ENCODE measurements at places on chromosomes 16 and 17.

GRCh38 chr16:11852092-11852809 is 909 bp upstream of the RSL1D1 start:
- DNase-seq = peak; percentile 13

DNA sequence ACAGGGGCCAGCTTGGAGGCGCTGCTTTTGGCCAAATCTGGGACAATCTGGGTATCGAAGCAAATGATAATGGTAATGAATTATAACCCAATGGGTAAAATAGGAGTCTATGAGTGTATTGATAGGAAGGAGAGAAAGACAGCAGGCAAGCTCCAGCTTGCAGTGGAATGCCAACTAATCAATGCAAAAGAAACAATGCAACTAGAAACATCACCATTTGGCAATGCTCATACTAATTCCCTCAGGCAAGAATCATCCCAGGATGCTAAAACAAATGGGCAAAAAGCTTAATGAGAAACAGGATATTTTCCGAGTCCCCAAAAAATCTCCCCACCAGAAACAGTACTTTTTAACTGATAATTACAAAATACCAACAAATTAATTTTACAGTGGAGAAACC is 64.7 kb downstream of the ADCY9 start:
- no peak for DNase-seq

DNA sequence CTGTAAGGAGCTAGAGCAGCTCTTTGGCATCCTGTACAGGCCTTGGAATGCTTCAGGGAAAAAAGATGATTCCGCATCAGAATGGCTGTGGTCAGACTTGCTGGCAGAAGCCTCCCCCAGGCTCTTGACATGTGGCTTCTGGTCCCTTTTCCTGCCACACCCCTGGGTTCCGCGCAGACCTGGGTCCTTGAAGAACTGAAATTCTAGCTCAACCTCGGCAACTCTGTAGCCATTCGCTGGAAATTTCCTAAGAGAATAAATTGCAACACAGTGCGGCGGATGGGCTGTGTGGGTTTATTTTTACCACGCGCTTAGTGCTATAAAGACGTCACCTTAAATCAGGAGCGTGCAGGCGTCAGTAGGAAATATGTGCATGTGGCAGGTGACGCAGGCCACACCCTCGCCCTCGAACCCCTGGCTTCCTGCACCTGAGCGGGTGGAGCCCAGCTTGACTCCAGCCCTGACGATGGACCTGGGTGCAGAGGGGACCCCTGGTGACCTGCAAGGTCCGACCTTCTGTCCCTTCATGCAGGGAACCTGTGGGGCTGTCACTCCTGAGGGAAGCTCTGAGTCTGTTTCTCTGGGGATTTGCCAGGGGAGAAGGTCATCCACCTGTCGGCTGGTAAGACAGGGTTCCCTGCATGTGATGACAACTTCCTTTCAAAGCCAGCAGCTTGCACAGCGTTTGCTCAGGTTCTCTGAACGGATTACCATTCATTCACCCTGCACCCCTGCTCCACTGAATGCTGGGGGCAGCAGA is 46.3 kb downstream of the METRNL start:
- no peak for DNase-seq

- peak; percentile 76 for DNase-seq
Observed at GRCh38 chr17:57810721-57811637, 38.9 kb downstream of the MRPS23 start.

GRCh38 chr16:56695246-56695645 is 13.0 kb downstream of the MT1X start:
- DNase-seq = no peak

DNA sequence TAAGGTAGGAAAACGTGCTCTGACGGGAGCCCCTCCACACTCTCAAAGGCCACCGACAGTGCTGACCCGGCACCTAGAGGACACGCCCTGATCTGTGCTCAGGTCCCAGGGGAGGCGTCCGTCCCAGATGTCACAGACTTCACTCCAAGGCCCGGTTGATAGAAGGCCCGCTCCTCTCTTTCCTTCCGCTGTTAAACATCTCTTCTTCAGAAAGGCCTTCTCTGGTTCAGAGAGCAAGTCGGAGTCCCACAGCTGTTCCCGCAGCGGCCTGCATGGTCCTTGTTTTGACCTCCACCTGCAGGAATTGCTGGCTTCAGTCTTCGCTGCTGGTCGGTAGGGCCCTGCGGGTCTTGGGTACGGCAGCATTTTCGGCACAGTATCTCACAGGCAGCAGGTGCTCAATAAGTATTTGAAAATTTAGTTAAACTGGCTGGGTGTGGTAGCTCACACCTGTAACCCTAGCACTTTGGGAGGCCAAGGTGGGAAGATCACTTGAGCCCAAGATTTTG is 88.5 kb downstream of the MRC2 start:
- no peak for DNase-seq

DNA sequence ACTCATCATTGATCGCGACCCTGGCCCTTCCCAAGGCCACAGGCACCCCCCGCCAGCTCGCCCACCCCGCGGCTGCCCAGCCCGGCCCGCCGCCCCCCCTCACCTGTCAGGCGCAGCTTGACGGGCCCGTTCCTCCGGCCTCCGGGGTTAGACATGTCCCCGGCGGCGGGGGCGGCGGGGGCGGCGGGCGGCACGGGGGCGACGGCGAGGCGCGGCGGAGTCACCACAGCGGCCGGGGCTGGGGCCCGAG is 456 bp downstream of the SMURF2 start:
- no peak for DNase-seq

DNA sequence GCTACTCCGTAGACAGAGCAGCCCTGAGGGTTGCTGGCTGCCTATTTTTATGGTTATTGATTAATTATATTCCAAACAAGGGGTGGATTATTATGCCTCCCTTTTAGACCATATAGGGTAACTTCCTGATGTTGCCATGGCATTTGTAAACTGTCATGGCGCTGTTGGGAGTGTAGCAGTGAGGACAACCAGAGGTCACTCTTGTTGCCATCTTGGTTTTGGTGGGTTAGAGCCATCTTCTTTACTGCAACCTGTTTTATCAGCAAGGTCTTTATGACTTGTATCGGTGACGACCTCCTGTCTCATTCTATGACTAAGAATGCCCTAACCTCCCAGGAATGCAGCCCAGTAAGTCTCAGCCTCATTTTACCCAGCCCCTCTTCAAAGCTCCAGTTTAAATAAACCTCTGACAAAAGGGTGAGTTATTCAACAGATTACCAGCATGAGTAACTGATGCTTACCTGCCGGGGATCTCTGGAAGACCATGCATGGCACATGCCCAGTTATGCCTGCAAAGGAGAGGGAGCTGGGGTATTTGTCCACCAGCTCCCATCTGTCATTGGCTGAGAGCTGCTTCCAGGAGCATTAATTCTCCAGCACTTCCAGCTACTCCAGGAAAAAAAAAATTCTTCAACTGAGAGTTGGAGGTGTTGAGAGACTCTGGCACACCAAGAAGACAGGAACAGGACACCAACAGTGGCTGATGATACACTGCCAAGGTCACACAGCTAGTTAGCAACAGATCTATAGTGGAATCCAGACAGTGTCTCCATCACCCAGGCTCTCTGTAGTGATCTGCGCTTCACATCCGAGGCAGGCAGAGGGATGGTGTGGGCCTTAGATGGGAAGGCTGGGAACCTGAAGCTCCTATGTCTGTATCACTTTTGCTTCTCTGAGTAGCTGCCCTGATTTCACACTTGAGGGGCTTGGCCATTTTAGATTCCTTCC is 36.6 kb upstream of the IL21R start:
- no peak for DNase-seq

- DNase-seq = no peak
Observed at GRCh38 chr17:27471321-27472269, 15.3 kb downstream of the KSR1 start.

- DNase-seq = no peak
Observed at GRCh38 chr16:35689764-35690163, 2230.4 kb downstream of the TP53TG3F start.

DNA sequence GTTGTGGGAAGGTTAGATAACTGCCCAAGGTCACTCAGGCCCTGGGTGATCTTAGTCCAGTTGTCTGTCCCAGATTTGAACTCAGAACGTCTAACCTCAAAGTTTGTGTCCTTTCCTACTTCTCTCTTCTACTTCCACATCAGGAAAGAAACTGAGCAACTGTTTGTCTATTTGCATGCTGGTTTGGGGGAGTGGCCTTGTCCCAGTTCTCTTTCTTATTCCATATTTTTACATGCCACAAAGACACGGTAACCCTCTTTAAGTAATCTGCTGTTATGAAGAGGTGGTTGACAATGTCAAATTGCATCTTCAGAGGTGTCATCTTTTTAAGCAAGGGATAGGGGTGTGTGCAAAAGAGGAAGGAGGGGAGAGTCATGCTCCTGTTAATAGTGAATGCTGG is 432.5 kb downstream of the HS3ST3B1 start:
- no peak for DNase-seq

DNA sequence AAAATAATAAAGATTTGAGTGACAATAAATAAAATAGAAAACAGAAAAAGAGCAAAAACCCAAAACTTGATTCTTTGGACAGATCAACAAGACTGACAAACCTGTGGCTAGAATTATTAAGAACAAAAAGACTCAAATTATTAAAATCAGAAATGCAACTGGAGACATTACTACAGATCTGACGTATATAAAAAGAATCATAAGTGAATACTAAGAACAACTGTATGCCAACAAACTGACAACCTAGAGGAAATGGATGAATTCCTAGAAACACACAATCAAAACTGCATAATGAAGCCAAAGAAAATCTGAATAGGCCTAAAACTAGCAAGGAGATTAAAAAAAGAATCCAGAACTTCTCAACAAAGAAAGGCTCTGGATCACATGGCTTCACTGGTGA is 47.4 kb downstream of the NETO2 start:
- no peak for DNase-seq

- no peak for DNase-seq
Observed at GRCh38 chr17:35088356-35088880, 24.9 kb upstream of the RFFL start.

- no peak for DNase-seq
Observed at GRCh38 chr16:69768666-69769065, 6.5 kb downstream of the WWP2 start.

GRCh38 chr16:85037050-85037410 is 9.4 kb downstream of the KIAA0513 start:
- DNase-seq = no peak

DNA sequence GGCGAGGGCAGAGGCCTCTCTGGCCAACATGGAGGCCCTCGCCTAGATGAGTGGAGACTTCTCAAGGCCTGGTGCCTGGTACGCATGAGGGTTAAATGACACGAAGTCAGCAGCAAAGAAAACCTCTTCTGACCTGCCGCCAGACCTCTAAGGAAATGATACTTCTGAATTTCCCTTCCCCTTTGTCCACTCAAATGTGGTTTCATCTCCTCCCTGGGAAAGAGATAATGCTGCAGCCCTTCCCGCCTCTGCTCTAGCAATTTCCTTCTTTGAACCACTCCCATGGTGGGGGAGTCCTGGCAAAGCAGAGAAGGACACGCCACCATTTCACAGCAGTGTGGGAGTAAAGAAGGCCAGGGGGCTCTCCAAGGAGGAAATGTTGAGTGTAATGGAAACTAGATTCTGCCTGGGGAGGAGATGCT is 65.7 kb upstream of the BCAR1 start:
- DNase-seq = no peak

DNA sequence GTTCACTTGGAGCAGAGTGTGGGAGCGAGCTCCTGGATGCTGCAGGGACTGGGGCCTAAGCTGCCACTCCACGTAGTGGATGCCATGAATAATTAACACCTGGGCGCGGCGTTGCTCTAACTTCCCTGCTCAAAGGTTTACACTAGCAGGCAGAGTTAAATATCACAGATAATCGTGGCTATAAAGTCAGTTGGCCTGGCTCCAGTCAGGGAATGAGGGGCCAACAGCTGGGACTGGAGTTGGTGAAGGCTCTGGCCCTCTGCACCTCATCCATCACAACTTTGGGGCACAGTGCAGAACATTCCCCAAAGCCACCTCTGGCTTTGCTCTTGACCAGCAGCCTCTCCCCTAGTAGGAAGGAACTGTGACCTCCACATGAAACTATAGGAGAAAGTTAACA is 10.9 kb downstream of the HOXB4 start:
- DNase-seq = no peak

- no peak for DNase-seq
Observed at GRCh38 chr17:67041941-67042899, 2.1 kb upstream of the CACNG1 start.

GRCh38 chr16:49019081-49019633 is 262.5 kb downstream of the CBLN1 start:
- no peak for DNase-seq

- DNase-seq = no peak
Observed at GRCh38 chr17:27449988-27450387, 6.3 kb upstream of the KSR1 start.

DNA sequence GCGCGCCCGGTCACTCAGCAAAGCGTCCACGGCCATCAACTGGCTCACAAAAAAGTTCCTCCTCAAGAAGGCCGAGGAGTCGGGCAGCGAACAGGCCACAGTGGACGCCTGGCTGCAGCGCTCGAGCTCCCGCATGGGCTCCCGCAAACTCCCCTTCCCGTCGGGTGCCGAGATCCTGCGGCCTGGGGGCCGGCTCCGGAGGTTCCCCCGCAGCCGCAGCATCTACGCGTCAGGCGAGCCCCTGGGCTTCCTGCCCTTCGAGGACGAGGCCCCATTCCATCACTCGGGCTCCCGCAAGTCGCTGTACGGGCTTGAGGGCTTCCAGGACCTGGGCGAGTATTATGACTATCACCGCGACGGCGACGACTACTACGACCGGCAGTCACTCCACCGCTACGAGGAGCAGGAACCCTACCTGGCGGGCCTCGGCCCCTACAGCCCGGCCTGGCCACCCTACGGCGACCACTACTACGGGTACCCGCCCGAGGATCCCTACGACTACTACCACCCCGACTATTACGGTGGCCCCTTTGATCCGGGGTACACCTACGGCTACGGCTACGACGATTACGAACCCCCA is 10.7 kb downstream of the MYO15A start:
- no peak for DNase-seq

GRCh38 chr17:2566056-2566455 is 27.4 kb upstream of the PAFAH1B1 start:
- no peak for DNase-seq

DNA sequence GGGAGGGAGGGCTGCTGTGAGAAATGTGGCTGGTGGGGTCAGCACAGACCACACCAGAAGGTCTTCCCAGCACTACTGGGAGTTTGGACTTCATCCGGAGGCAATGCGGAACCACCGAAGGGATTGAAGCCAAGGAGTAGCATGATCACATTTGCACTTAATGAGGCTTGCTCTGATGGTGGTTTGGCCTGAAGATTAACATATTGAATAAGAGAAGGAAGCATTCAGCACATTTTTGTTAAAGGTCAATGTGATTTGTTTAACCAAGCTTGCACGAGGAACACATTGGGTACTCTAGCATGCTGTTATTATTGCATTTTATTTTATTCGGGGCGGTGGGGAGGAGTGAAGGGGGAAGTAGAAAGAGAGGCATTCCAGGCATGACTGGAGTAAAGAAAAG is 378.6 kb downstream of the UTP18 start:
- no peak for DNase-seq

- DNase-seq = no peak
Observed at GRCh38 chr16:85363881-85364280, 249.2 kb upstream of the GSE1 start.

DNA sequence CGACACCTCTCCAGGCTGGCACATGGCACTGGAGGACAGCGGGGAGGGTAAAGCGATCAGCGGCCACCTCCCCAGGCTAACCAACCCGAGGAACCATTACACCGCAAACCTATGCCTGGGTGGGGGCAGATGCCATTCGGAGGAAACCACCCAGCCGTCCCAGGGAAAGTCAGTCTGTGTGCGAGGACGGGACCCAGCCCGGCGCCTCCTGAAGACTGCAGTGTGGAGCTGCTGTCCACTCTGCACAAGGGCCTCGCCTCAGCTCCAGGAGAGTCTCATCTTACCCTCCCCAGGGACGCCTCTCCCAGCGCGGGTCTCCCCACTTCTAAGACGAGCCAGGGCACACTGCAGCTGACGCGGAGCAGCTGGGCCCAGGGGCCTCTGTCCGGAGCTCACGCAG is 8.0 kb downstream of the SLC38A10 start:
- no peak for DNase-seq

All from NCI-H1930 (cell line).